ENCODE measurements at places on chromosomes 11 and 22.

DNA sequence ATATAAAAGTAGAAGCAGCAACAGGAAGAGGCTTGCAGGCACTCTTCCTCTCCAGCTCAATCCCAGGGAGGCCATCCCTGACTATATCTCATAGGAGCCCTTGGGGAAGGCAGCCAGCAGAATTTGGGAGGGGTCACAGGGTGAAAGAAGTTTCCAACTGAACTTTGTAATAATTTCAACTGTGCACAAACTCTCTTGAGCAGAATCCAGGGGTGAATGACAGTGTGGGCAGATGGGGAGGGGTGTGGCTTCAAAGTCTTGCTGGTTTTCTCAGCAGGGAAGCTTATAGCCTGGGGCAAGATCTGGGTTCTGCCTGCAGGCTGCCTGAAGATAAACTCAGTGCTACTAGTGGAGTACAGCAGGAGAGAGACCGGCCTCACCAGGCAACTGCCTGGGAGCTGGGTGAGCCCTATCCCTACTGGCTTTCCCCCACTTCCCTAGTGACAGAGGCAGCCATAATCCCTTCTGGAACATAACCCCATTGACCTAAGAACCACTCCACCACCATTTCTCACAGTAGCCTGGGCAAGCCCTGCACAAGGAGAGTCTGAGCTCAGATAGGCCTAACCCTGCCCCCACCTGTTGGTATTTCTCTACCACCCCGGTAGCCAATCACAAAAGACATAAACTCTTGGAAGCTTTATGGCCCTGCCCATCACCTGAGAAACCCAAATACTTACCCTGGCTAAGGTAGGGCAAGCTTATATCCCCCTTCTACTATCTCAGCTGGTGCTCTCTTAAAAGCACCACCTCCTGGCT is 17.8 kb upstream of the TTC12 start:
- no peak for DNase-seq

- DNase-seq, result no peak
Observed at GRCh38 chr11:120505801-120506425, 5.6 kb upstream of the GRIK4 start.

- DNase-seq, result no peak
Observed at GRCh38 chr11:63769042-63769713, 603 bp upstream of the ZFTA start.

DNA sequence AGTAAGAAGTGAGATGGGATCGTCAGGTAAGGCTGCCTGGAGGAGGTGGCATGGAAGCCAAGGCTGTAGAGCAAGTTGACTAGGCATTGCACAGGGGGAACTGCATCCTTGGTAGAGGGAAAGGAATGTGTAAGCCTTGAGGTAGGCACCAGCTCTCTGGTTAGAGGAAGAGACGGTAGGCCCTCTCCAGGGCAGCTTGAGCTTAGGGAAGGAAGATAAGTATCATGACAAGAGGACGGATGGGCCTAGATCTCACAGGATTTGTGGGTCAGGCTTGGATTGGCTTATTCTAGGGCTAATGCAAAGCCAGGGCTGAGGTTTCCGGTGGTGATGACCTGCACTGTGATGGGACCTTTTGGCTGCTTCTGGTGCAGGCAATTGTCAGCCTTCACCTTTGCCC is 1035.8 kb downstream of the TBC1D22A start:
- DNase-seq, result no peak

- DNase-seq, result no peak
Observed at GRCh38 chr11:86818462-86819192, 18.3 kb downstream of the PRSS23 start.
